Stimulated activated CD8-positive, alpha-beta memory T cell treated with anti-CD3 and anti-CD28 coated beads, Interleukin-15, amount 100 ng/mL, for 1 hour (primary cell): ENCODE measurements at places on chromosomes 1 and 21.

GRCh38 chr1:54111624-54112023 lies 41.2 kb downstream of the CDCP2 start:
- DNase-seq: no peak

- DNase-seq: no peak
Observed at GRCh38 chr1:112070677-112071076, 81.2 kb upstream of the KCND3 start.

DNA sequence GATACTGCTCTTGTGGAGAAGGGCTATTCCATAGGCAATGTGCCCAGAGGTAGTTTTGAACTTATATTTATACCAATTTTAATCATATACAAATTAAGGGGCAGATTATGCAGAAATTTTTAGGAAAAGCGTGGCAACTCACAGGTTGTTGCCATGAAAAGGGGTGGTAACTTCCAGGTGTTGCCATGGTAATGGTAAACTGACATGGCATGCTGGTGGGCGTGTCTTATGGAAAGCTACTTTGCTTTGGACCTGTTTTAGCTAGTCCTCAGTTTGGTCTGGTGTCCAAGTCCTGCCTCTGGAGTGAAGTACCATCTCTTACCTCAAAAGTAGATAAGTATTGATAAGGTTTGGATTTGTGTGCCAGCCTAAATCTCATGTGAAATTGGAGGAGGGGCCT lies 7.9 kb upstream of the IL23R start:
- no peak for DNase-seq

DNA sequence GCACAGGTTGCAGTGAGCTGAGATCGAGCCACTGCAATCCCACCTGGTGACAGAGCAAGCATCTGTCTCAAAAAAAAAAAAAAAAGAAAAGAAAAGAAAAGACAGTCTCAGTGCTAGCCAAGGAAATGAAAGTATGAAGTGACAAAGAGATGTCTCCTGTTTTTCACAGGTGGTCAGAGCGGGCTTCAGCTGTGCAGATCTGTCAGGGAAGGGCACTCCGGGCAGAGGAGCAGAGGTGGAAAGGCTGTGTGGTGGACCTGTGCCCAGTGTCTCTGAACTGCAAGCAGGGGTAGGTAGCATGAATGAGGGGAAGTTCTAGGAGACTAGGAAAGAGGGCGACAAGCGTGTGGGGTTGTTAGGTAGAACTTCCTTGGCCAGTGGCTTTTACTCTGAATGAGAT lies 67.5 kb downstream of the CD247 start:
- no peak for DNase-seq

- DNase-seq: no peak
Observed at GRCh38 chr1:190320952-190321351, 156.7 kb downstream of the BRINP3 start.

GRCh38 chr1:95067062-95067461 lies 5.7 kb downstream of the ALG14 start:
- no peak for DNase-seq

DNA sequence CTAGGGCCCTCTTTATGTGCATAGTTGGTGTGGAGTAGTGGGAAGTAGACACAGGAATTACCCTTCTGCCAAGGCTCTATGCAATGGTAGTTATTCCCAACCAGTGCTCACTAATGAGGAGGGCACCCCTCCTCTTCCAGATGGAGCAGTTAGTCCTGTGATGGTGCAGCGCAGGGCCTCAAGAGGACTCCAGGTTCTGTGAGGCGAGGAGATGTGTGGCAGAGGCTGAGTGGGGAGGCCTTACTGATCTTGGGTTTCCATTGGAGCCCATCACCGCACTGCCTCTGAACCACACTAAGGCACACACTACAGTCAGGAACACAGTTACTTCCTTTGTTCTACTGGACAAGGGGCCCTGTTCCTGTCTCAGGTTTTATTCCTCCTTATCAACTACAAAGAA lies 122.5 kb upstream of the POU3F1 start:
- no peak for DNase-seq

DNA sequence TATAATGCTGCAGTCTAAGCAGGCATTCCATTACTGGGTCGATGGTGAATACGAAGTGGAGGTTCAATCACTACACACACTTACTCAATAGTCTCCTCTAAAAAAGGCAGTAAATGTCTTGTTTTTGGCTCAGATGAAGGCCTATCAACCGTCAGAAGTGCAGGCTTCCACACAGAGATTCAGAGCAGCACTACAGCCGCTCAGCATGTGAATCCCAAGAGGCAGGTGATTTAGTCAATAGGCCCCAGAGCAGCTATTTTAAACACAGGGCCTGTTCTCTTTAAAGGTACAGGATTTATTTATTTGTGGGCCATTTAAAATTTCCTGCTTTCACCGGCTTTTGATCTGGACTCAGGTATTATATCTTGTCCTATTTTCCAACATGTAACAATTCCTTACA lies 293.7 kb downstream of the RGS7 start:
- no peak for DNase-seq

DNA sequence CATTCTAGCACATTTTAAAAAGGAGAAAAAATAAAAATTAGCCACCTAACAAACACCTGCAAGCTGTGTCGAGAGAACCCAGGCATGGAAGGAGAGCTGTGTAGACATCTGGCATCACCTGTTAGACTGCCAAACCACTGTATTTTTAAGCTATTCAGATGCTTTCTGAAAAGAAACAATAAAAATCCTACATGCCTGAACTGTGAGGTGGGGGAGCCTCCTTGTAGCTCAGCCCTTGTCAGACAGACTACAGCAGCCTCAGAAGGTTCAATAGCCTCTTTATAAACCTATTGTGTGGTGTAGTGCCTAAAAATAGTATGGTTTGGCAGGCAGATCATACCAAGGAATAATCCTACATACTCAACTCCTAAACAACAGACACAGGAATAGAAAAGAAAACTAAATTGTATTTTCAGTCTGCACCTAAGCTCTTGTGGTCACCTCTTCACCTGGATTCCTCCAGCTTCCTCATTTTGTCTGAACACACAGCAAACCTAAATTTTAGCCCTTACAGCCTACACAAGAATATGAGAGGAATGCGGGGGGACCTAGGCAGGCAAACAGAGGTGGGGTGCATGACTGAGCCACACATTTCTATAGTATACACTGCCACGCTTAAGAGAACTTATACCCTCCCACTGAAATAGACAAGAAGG lies 67.0 kb downstream of the SIPA1L2 start:
- DNase-seq: no peak

GRCh38 chr21:46345861-46346260 lies 21.9 kb downstream of the PCNT start:
- no peak for DNase-seq

GRCh38 chr1:243831463-243831862 lies 18.6 kb downstream of the AKT3 start:
- no peak for DNase-seq

- DNase-seq: peak; percentile 8
Observed at GRCh38 chr1:15833069-15833679, 14.3 kb upstream of the SPEN start.

DNA sequence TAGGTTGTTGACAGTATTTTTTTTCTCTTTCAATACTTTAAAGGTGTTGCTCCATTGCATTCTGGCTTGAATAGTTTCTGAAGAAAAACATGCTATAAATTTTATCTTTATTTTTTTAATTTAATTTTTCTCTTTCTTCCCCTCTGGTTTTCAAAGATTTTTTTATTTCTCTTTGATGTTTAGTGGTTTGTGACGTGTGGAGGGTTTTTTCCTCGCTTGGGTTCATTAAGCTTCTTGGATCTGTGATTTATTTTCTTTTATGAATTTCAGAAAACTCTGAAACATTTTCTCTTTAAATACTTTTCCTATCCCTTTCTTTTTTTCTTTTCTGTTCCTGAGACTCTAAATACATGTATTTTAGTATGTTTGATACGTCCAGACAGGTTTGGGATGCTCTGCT lies 9.3 kb downstream of the SLC30A7 start:
- DNase-seq: no peak

- DNase-seq: peak; percentile 76
Observed at GRCh38 chr1:26833432-26834405, 7.2 kb downstream of the ZDHHC18 start.

DNA sequence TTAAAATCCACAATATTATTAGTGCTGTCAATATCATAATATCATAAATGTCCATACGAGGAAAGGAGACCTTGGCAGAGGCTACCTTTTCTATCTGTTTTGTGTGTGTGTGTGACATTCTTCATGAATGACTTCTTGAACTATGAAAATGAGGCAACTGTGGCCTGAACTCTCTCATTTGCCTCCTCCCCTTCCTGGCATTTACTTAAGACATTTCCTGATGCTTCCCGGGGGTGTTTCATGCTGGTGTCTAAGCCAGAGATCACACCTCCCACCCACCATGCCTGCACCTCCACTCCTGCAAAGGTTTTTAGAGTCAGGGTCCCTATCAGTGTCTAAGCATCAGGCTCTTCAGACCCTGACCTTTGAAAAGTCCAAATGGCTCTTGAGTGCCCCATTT lies 420.9 kb downstream of the KIF26B start:
- no peak for DNase-seq

GRCh38 chr1:88341447-88341846 lies 342.6 kb upstream of the PKN2 start:
- no peak for DNase-seq

GRCh38 chr1:11147197-11147770 lies 41.9 kb upstream of the ANGPTL7 start:
- no peak for DNase-seq

GRCh38 chr1:56286956-56287355 lies 292.4 kb downstream of the PLPP3 start:
- no peak for DNase-seq

GRCh38 chr1:201172999-201173610 lies 17.5 kb upstream of the IGFN1 start:
- DNase-seq: no peak

DNA sequence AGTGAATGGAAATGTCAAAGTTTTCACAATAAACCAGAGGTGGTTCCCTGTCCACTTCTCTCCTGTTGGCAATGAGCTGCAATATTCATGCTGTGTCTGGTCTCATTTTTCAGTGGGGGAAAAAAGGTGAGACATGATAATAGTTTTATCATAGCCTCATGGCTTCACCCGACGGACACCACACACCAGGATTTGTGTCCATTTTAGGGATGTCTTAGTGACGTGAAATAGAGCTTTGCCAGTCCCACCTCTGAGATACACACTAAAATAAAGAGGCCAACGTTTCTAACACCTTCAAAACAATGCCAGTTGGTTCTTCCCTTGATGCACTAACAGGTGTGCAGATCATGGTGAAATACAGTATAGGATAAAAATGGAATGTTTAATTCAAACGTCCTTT lies 91.5 kb upstream of the TLR5 start:
- DNase-seq: no peak

DNA sequence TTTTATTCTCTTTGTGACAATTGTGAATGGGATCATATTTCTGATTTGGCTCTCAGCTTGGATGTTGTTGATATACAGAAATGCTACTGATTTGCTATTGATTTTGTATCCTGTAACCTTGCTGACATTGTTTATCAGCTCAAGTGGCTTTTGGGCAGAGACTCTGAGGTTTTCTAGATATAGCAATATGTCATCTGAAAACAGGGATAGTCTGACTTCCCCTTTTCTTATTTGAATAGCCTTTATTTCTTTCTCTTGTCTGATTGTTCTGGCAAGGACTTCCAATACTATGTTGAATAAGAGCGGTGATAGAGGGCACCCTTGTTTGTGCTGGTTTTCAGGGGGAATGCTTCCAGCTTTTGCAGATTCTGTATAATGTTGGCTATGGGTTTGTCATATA lies 150.8 kb downstream of the FASLG start:
- DNase-seq: no peak

DNA sequence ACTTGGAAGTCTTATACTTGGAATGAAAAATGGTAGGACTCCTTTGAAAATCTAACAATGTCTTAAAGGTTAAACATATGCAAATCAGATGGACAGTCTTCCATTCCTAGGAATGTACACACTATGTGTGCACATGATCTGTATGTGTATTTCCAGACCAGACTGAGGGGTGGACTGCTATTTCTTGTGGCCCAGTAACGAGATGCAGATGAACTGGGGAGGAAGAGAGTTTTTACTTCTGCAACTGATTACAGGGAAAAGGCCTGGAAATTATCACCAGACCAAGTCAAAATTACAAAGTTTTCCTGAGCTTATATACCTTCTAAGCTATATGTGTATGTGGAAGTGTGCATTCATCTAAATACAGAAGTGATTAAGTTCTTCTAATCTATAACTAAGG lies 17.7 kb downstream of the NBPF3 start:
- no peak for DNase-seq

- no peak for DNase-seq
Observed at GRCh38 chr1:111509997-111510375, 6.6 kb upstream of the ADORA3 start.

DNA sequence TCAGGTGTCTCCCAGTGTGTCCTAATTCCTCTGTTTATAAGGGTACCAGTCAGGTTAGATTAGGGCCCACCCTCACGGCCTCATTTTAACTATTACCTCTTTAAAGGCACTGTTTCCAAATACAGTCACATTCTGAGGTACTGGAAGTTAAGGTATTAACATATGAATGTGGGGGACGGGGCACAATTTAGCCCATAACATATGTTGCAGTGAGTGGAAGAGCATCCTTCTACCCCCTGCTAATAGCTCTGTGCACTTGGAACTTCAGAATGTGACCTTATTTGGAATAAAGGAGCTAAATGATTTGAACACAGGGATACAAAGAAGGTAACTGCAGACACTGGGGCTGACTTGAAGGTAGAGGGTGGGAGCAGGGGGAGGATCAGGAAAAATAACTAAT lies 67.3 kb upstream of the ADGRL2 start:
- DNase-seq: no peak

- DNase-seq: no peak
Observed at GRCh38 chr1:194517567-194517966, 1331.2 kb upstream of the B3GALT2 start.

- DNase-seq: no peak
Observed at GRCh38 chr1:116388122-116388521, 15.1 kb downstream of the ATP1A1 start.

- no peak for DNase-seq
Observed at GRCh38 chr21:19541602-19542001, 1138.0 kb upstream of the TMPRSS15 start.

GRCh38 chr1:235741294-235741693 lies 91.7 kb upstream of the GNG4 start:
- DNase-seq: no peak

DNA sequence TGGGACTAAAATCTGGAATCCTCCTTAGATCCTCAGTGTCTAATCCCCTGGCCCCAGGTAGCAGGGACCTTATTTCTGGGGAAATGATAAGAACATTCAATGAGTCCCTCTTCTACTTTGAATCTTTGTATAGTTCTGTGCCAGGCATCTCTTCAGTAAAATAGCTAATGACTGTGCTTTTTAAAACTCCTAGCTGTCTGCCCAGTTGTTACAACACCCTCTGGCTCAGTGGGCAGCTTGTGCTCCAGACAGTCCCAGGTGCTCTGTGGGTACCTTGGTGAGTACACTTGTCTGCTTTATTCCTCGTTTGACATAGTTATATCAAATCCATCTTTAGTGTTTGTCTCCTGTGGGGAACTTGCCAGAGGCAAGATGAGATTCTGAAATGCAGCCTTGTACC lies 18.0 kb downstream of the TGFB2 start:
- no peak for DNase-seq

- no peak for DNase-seq
Observed at GRCh38 chr1:9873385-9873784, 36.7 kb downstream of the CTNNBIP1 start.

GRCh38 chr1:95558791-95559190 lies 324.8 kb downstream of the RWDD3 start:
- DNase-seq: no peak
